Effector CD4-positive, alpha-beta T cell (primary cell): ENCODE measurements at places on chromosomes 6 and 20.

- no peak for DNase-seq
Observed at GRCh38 chr20:55567826-55568225, 437.5 kb downstream of the CBLN4 start.

GRCh38 chr6:137290601-137291261 lies 71.5 kb upstream of the IFNGR1 start:
- no peak for DNase-seq

- DNase-seq, result no peak
Observed at GRCh38 chr20:33145521-33145920, 22.4 kb upstream of the BPIFA2 start.

- no peak for DNase-seq
Observed at GRCh38 chr6:87699576-87699975, 2.5 kb downstream of the AKIRIN2 start.

DNA sequence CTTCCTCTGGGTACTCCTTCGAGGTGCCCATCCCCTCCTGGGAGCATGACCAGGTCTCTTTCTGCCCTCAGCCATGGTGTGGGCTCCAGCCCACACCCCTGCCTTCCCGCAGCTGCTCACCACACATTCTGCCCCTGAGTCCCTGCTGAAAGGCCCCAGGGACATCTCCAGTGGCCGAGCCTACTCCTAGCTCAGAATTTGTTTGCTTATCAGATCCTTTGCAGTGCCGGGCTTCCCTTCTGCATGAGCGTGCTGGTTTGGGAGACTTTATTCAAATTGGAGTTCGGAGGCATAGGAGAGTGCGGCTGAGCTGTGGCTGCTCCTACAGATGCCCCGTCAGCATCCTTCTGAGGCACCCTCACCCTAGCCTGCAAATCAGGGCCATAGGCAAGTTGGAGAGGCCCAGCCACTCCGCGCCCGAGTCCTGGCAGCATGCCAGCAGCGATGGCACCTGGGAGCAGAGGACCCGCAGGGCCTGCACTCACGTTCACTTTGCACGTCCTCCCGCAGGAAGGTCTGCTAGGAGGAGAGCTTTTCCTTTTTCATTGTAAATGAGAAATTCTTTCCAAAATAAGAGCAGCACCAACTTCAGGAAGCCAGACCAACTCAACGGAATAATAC lies 327.3 kb downstream of the QKI start:
- DNase-seq, result no peak

DNA sequence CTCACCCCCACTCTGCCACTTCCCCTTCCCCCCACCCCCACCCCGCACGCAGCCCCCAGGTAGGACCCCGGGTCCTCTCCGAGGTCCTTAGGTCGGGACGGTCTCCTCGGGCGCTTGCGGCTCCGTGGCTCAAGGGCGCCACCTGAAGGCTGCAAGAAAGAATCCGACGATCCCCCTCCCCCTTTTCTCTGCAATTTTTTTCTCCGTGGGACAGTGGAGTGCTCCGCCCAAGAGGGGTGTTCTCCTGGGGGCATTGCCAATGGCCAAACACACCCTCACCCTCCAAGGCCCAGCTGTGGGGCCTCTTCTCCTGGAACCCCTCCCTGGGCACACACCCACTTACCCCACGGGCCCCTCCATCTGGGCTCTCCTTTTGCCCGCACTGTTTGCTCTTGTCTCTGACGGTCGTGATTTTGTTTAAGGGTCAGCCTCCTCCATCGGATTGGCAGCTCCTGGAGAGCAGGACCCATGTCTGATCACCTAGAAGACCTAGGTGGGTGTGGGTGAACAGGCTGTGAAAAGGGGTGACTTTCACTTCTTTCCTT lies 1.1 kb upstream of the TMEM74B start:
- DNase-seq, result peak; percentile 13

- no peak for DNase-seq
Observed at GRCh38 chr6:28661097-28661713, 135.5 kb downstream of the GPX5 start.

- no peak for DNase-seq
Observed at GRCh38 chr20:6704132-6704861, 63.2 kb upstream of the BMP2 start.

- DNase-seq, result no peak
Observed at GRCh38 chr20:22586645-22587310, 2.4 kb upstream of the FOXA2 start.

DNA sequence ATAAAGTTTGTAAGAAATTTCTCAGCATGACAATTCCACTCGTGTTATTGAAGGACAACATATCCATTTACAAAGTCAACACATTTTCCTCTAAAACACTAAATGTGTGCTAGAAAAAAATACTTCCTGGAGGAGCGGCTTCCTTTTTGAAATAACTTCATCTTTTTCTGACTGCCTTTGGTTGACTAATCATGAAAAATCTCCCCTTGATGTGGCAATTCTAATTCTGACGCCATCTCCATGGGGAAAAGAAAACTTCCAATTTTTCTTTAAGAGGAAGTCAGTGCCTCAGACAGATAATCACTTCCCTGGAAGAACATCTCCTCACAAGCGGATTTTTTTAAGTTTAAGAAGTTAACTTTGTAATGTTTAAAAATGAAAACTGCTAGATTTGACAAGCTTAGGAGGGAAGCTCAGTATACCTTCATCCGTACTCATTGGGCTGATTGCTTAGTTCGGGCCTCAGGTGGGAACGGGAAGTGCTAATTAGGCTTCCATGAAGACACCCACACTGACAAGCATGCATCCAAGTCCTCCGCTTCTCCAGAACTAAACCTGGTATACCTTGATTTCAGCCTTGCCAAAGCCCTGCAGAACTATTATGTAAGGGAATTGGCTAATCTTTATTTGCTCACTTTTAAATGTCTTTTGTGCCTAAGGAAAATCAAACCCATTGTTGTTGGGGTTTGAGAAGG lies 35.1 kb upstream of the DUSP22 start:
- DNase-seq, result no peak

- DNase-seq, result no peak
Observed at GRCh38 chr6:155158030-155158843, 105.6 kb upstream of the CLDN20 start.

DNA sequence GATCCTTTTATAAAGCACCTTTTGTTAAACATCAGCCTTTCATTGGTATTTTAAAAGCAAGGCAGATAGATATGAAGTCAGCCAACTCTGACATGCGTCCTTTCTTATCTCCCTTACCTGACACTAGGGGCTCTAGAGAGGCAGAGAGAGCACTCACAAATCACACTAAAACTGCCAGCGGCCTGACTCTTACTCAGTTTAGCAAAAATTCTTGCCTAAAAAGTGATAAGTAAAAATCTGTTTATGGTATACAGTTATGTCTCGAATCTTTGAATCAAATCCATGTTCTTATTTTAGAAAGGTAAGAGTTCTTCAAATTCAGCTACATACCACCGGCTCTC lies 10.4 kb upstream of the TDRD6 start:
- no peak for DNase-seq

DNA sequence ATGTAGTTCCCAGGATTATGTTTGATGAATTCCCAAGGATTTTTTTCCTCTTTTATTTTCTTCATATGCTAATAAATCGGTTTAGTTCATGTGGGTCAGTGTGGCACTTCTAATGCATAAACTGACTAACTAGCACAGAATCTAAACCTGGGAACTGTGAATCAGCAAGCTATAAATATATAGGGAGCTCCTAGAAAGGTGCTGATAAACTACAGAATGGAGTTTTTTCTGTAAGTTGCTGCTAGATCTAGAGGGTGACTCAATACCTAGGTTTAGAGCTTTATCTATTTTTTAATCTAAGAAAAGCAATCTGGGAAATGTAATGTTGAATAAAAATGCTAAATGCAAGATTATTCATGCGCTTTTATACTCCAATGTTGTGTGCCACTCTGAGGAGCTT lies 118.8 kb upstream of the PTCHD4 start:
- no peak for DNase-seq

DNA sequence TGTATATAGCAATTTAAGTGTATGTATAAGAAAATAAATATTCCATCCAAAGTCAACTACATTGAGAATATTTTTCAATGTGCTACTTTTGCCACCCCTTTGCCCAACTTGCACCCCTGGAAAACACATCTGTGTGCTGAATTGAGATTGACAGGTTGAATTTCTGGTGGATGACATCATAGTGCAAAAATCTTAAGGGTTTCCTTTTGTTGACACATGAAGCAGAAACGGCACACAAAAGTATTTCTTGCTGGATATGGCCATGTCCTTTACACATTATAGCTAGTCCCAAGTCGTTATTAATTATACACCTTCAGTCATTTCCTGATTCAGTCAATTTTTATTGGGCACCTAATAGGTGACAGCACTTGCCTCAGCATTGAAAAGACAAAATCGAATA lies 188.7 kb upstream of the FBXL4 start:
- DNase-seq, result no peak

DNA sequence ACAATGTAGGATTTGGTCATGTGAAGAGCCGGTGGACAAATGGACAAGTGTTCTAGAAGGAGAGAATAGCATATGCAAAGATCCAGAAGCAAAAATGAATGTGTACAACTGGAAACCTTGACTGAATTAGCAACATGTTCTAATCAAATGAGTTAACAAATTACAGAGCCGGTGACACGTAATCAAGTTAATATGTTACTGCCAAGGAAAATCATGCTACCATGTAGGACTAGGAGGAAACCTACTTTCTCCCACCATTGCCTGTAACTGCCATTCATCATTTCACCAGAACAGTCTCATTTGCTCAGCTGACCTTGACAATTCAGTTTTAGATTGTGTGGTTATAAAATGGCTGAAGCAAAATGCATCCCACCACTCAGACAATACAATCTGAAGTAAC lies 179.4 kb downstream of the KIF16B start:
- no peak for DNase-seq

DNA sequence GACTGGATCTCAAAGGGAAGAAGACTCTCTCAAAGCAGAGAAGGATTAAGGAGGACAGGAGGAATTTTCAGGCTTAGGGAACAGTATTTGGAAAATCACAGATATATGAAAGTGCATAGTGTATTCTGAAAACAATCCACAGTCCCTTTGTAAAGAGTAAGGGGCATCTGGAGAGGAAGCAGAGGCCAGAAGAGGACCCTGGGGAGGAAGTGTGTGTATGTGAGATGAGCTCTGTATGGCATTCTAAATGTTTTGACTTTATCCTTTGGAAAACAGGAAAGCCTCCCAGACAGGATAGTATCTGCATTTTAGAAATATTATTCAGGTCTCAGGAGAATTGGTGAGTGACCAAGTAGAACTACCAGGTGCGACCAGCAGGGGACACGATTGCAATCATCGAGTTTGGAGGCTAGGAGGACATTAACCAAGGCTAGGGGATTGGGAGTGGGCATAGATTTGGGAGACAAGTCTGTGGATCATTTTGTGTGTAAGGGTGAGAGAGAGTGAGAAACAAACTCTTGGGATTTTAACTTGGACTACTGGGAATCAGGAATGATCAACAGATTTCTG lies 38.3 kb upstream of the FAM184A start:
- DNase-seq, result no peak

DNA sequence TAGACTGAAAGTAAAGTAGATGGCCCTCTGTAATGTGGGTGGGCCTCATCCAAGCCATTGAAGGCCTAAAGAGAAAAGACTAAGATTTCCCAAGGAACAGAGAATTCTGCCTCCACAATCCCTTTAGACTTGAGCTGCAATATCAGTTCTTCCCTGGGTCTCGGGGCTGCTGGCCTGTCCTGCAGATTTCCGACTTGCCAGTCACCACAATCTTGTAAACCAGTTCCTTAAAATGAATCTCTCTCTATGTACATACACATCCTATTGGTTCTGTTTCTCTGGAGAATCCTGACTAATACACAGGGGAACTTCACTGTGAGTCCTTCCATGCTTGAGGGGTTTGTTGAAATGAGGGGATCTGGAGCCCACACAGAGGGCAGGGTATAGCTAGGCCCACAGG lies 12.9 kb downstream of the CCDC170 start:
- no peak for DNase-seq
